Stimulated activated memory B cell treated with anti-CD40 and anti-IgM and Interleukin-4, amounts not matched to agents 10 μg/mL and 1 μg/mL and 100 μg/mL, for 72 hours (primary cell): ENCODE measurements at places on chromosomes 12 and 14.

DNA sequence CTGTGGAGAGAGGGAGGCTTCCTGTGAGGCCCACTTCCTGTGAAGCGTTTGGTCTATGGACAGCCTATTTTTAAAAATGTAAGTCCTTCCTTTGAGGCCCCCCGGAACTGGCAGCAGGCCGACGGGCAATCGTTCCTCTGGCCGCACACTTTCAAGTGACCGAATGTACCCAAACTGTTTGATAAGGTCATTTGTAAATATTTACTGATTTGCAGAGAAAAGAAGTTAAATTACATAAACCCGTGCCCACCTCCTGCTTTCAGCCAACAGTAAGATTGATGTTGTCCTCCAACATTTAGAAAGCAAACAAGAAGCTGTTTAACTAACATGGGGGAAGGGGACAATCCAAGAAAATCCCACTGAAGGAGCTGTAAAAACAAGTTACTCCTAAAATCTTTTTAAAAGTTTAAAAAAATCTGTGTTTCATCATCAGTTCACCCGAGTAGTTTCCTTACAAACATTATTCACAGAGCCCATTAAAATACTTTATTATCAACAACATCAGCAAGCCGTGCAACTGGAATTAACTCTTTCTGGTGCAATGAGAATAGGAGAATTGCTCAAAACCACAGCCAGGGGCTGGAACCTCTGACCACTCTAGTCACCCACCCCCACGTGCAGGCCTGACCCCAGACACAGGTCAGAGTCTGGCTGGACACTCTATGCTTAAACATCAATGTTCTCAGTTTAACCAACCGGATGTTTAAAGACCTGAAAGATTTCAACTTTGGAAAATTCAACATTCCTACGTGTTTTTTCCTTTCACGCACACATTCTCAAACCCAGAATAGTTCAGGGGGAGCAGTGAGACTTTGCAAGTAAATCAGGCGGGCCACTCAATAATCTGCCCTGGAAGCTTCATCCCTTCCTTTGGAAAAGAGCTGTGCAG is 65.3 kb downstream of the FOXN3 start:
- ATAC-seq: peak; percentile 72

DNA sequence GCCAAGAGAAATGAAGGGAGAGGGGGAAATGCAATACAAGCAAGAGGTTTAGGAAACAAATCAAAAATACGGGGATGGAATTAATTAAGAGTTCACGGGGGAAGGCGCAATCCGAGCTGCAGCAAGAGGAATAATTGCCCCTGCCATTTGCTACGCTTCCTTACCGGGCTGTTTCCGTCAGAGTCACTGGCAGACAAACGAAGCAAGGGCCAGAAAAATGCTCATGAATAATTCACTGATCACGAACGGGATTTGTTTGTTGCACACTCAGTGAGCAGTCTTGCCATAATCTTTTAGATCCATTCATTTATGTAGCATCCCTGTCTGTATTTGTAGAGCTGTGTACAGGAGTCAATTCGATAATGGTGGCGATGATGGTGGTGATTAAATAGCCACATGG is 39.0 kb downstream of the PLXNC1 start:
- ATAC-seq: no peak

- ATAC-seq: no peak
Measured at GRCh38 chr12:123529686-123530085, 3.8 kb downstream of the RILPL1 start.

DNA sequence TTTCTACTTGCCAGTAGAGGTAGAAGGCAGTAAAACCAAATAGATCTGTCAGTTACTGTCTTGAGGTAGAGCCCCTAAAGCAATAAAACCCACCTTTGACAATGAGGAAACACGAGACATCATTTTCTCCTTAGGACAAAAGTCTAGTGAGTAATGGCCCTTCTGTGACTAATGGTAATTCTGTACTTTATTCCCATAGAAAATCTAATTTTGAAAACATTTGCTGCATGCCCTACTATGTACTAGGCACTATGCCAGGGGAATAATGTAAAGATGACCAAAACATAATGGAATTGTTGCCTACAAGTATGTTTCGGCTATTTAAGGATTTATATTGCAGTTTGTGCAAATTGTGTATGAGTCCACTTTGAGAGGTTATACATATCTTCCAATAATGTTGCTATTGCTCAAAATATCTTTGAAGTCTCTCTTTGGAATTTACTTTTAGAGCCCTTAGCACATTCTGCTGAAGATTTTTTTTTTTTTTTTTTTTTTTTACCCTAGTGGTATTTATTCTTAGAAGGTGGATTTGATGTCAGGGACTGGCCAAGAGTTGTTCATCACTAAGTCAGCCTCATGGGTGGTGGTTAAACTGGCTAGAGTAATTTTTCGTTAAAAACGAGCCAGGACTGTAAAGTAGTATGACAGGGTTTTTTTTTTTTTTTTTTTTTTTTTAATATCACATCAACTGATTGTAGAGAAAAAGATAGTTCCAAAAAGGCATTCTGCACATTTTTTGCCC is 109.7 kb downstream of the CRADD start:
- no peak for ATAC-seq

- no peak for ATAC-seq
Measured at GRCh38 chr14:70788898-70789297, 20.4 kb downstream of the MAP3K9 start.

DNA sequence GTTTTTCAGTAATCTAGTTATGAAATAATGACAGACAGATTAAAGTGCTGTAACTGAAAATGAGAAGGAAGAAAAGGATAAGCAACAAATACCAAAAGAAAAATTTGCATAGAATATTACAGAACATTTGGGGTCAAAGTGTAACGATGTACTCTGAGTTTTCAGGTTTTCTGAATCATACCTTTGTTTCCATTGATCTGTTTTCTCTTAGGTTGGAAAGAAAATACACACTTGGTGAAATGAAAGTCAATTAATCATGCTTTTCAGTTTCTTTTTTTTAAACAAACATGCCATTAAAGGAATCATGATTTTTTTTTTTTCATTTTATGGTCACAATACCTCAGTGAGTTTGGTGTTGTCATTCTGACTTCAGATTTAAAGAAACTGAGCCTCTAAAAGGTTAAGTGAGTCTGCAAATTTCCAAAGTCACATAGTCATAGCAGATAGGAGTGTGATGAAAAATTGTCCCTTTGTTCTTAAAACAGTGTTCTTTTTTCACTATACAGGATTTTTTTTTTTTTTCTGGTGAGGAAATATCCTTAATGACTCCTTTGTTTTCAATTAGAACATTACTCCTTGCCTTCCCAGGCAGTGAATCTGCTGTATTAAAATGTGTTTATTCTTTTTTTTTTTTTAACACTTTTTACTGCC is 35.9 kb upstream of the PZP start:
- ATAC-seq: no peak
